NCI-H1436 treated with DMSO at 0.1 percent for 48 hours (cell line): ENCODE measurements at places on chromosomes 3 and 15.

- DNase-seq, result no peak
Observed at GRCh38 chr15:62783303-62783957, 259.1 kb upstream of the TPM1 start.

DNA sequence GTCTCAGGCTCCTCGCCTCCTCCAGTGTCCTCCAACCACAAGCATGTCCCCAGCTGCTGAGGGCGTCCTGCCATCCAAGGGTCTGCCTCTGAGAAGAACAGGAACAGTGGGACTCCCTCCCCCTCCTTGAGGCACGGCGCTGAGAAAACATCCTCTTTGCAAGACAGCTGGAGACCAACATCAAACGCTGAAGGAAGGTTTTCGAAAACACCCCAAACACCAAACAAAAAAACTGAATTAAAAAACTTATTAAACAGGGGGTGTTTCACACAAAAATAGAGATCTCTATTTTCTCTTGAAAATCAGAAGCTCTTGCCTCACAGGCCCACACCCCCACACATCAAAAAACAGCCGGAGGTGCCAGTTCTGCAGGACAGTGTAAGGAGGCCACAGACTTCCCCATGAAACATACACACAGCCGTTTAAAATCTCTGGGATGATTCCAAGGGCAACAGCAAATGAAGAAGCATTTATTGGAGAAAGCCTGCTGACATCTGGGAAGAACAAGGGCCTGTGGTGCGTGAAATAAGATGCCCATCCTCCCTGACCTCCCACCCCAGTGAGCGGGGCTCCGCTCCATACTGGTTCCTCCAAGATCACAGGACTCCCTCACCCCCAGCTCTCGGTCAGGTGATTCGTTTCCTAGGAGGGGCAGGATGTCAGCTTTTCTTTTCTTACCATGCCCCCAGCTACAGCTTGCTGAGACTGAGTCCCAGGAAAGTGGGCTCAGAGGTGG, 71.3 kb downstream of the NUP210 start:
- no peak for DNase-seq

DNA sequence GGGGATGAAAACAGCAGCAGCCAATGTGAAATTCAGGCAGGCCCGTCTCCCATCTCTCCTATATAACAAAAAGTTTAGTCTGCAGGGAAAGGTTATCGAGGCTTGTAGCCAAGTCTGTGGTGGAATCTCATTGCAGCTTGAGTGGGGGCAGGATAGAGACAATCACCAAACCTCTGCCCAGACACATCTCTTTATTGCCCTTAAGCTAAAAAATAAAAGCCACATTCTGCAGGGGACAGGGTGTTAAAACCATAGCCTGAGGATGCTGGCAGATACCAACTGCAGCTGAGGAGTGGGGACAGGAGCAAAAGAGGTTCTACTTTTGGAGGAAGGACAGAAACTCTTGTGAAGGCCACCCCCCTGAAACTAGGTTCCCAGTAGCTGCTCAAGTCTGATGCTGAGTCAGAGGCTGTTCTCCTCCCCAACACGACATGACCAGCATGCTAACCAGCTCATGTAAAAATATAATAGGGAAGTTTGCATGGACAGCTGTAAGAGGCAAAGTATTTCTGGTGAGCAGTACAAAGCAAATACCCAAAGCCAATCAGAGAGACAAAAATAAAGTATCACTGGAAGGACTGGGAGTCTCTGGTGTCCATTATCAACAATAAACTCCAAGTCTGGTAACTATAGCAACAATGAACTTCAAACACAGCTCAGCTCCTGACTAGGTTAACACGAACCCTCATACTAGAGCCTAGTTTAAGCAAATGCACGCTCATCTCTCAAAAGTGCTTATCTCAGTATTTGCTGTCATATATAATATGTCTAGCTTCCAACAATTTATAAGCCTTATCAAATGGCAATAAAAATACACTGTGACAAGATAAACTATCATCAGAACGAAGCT, 362.2 kb upstream of the SLCO3A1 start:
- no peak for DNase-seq

DNA sequence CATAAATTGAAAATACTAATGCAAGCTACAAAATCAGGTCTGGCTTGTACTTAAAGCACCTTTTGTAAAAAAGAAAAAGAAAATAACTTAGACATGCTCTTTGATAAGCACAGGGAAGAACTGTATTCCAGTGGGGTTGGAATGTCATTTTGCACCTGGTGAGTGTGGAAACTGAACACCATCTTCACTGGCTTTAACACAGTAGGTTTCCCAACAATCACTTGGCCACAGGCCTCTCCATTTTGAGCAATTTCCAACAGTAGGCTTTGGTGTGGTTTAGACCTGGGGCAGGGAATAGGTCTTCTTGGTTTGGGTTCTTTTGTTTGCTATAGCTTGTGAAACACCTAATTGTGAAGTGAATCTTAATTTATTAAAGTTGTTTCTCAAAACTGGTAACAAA, 18.9 kb downstream of the PDZRN3 start:
- DNase-seq, result no peak

DNA sequence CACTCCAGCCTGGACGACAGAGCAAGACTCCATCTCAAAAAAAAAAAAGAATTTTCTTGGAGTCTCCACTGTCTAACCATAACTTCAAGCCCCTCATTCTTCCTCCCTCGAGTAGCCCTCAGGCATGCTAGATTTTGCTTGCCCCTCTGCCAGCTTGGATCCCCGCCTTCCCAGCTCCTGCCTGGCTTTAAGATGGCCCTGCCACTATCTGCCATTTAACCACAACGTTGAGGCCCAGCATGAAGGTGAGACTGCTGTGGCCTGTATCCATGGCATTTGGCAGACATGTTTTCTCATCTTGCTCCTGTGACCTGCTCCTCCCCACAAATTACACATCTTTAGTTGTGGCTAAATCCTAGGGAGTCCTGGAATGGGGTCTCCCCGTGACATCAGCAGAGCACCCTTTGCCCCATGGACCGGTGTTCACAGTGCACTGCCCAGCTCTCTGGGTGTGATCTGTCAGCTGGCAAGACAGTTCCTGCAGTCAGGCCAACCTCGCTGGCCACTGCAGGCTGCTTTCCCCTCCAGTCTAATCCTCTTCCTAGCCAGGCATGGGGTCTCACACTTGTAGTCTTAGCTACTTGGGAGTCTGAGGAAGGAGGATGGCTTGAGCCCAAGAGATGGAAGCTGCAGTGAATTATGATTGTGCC, 10.4 kb downstream of the VPS18 start:
- DNase-seq, result no peak

GRCh38 chr3:175729466-175729865, 870.3 kb downstream of the NAALADL2 start:
- no peak for DNase-seq
